Amniotic epithelial cell (primary cell): ENCODE measurements at places on chromosomes 3 and 15.

- no peak for DNase-seq
Observed at GRCh38 chr3:64240959-64241358, 15.7 kb upstream of the PRICKLE2 start.

DNA sequence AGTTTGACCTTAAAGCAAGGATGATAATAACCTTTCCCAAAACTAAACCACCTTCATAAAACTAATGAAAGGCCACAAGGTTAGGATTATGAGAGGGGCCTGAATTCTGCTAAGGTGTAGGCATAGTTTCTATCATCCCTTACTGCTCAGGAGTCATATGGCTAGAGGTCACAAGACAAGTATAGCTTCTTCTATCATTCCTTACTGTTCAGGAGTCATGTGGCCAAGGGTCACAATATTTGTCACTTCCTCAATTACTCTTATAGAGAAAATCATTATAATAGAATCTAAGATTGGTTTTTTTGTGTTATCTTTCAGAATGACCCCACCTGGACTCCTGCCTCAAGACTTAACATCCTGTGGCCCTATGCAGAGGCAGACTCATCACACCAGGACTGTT lies 36.6 kb downstream of the HERC1 start:
- no peak for DNase-seq

- no peak for DNase-seq
Observed at GRCh38 chr15:58535894-58536293, 104.1 kb downstream of the LIPC start.

- no peak for DNase-seq
Observed at GRCh38 chr3:33363113-33363800, 76.9 kb downstream of the UBP1 start.

- no peak for DNase-seq
Observed at GRCh38 chr15:56320316-56320715, 44.9 kb upstream of the TEX9 start.

- DNase-seq: no peak
Observed at GRCh38 chr3:132542577-132542976, 54.5 kb upstream of the ACKR4 start.

DNA sequence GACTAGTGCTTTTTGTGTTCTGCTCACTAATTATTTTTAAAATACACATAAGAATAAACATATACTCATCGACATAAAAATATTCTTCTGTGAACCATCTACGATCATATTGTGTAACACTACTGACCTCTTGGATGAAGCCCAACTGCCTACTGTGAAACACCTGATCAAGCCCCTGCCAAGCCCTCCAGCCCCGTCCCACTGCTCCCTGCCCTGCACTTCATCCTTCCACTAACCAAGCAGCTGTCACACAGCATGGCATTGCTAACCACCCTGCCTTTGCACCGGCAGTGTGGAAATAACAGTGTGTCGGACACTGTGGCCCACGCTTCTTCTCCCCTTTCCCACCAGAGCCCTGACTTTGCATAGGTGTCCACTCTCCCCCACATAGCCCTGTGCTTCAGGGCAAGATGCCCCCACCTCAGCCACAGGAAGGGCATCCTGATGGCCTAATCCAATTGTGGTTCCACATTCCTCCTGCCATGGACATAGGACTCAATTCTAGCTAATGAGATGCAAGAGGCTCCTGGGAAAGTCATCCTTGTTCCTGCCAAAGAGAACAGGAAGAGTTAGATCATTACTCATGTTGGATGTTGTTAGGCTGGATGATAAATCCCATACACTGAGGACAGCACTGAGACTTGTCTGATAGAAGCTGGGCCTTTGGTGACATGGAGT lies 35.0 kb upstream of the ARID3B start:
- DNase-seq: no peak

GRCh38 chr15:82132096-82132495 lies 86.3 kb upstream of the MEX3B start:
- DNase-seq: peak; percentile 27

DNA sequence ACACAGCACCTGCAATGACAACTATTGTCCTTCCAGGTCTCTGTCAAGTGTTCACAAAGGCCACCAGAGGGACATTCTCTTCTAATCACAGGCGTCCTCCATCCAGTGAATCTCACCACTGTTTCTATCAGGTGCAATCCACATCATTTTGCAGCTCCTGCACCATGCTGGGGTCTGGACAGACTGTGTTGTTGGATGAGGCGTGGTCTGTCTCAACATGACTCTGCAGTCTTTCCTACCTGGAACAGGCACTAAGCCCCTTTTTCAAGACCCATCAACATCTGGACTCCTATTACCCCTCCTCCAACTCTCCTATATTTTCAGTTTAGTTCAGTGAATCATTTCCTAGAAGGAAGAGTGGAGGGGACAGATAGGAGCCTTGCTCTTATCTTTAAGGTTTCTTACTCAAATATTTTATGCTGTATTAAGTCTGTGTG lies 31.5 kb upstream of the VEPH1 start:
- DNase-seq: no peak

DNA sequence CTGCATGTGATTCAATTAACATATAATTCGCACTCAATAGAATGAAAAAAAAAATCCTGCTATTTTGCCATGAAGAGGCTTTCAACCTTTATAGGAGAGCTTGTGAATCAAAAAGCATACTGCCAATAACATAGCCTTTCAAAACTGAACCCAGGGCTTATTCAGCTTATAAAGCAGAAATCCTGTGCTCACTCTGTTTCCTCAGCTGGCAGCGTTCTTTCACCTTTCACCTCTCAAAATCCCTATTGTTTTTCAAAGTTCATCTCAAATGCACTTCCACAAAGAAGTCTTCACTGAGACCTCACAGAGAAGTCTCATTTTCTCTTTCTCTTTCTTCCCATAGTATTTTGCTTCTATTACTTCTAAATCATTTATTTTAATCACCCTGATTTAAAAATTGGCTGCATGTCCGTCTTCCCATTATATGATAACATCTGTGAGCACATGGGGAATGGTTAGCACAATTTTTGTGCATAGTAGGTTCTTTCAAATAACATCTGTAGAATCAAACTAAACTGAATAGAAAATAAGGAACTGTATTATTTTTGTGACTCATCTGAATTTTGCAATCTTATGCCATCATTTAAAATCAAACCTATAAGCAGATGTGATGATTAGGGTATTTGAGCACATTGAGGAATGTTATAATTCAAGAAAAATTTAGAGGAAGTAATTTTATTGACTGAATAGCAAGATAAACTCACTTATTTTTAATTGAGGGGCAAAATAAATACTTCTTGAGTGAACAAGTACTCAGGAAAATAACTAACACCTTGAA lies 373.4 kb downstream of the NLGN1 start:
- no peak for DNase-seq

DNA sequence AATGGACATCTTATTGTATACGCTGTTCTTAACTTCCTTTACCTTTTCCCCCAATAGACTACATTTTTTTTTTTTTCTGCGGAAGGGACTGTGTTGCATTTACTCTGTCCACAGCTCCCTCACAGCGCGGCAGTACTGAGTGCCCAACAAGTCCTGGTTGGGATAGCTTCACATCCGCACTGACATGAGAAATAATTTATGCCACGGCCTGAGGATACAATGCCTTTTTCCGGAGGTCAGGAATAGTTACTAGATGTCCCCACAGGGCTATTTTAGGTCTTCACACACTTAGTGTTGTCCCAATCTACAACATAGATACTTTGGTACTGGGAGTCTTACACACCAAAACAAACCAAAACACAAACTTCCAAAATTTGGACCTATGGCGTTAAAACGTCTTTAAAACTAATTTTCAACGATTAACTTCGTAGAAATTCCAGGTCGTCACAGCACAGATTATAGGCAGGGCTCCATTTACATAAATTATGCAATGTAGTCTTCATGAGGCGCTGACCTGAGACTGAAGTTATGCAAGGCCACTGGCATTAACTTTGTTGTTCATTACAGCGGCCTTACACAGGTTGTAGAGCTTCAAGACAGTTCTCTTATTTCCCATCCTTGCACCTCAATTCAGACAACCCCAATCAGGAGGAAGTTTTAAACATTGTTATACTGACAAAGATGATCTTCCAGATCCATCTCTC lies 989 bp upstream of the PPIB start:
- peak; percentile 77 for DNase-seq

GRCh38 chr15:53036641-53037040 lies 246.5 kb upstream of the ONECUT1 start:
- no peak for DNase-seq

DNA sequence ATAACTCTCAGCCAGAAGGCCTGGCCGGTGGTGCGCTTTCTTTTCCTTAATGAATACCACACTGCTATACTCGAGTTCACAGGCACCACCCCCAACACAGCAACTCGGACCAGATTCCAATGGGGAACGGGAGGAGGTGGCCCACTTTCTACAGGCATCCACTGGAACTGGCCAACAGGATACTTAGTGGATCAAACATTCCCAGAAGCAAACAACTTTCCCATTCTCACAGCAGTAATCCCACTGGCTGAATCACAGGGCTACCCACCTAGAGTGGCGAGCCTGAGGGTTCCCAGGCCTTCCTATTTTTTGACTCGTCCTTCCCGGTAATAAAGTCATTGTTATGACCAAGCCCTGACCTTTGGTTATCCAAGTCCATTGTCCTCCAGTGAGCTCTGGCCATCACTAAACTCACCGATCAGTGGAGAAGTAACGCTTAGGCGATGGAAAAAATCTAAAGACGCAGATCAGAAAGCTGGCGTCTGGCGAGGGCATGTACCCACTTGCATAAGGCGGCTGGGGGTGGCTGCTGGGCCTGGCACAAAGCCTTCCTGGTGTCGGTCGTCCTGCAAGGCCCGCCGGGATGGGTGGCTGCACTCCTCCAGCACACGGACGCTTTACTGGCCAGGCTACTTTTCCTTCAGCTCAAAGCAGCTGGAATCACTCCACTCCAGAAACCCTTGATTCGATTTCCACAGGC lies 1.2 kb downstream of the EOGT start:
- DNase-seq: no peak

DNA sequence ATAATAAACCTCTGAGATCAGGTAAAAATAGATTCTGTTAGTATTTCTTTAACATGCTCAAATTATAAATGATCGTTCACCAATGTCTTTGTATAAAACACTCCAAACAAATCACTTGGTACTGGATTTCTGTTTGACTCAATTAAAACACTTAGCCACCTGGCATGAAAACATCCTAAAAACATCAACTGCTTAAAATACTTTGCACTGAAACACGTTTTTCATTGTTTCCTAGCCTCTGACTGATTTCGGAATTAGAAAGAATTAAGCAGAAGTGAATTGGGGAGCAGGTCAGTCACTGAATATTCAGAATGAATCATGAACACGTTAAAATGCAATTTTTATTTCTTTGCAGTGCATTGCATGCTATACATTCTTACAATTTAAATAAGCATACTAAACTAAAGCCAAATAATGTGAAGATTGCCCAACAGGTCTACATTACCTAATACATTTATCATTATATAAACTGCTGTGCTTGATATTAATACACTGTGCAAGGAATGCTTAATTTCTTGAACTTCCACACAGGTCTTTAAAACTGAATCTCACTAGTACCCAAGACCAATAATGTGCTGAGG lies 1.6 kb downstream of the THRB start:
- DNase-seq: no peak

DNA sequence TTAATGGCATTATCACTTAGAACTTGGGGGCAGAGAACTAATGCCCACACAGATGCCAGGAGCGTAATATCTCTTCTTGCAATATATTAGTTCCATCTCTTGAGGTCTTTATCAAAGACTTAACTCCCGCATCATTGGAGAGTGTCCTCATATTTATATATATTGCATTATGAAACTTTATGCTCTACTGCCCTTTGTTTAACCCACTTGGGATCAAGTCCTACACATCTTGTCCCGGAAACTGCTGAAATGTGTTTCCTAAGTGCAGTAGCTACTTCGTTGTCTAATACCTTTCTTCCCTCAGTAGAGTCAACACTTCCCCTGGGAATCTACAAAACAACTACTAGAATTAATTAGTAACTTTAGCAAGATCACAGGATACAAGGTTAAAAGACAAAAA lies 1029.2 kb downstream of the OTOL1 start:
- peak; percentile 87 for DNase-seq

GRCh38 chr15:38168467-38169070 lies 84.1 kb upstream of the SPRED1 start:
- DNase-seq: no peak

- DNase-seq: no peak
Observed at GRCh38 chr3:76643623-76644304, 396.1 kb upstream of the ROBO2 start.

DNA sequence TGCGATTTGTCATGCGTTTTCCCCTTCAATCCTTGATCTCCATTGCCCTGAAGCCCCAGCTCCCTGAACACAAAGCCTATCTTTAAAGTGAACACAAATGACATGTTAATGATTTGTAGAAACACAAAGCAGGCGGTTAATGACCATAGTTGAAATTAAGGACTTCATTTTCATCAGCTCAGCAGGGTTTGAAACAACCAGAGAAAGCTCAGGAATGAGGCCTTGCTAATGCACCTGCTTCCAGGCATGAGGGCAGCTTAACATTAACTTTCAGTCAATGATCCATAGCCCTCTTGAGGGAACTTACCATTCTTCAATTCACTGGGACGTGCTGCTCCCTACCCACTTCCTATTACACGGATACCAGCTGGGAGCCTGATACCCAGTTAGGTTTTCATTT lies 427.2 kb upstream of the CBLB start:
- DNase-seq: no peak

DNA sequence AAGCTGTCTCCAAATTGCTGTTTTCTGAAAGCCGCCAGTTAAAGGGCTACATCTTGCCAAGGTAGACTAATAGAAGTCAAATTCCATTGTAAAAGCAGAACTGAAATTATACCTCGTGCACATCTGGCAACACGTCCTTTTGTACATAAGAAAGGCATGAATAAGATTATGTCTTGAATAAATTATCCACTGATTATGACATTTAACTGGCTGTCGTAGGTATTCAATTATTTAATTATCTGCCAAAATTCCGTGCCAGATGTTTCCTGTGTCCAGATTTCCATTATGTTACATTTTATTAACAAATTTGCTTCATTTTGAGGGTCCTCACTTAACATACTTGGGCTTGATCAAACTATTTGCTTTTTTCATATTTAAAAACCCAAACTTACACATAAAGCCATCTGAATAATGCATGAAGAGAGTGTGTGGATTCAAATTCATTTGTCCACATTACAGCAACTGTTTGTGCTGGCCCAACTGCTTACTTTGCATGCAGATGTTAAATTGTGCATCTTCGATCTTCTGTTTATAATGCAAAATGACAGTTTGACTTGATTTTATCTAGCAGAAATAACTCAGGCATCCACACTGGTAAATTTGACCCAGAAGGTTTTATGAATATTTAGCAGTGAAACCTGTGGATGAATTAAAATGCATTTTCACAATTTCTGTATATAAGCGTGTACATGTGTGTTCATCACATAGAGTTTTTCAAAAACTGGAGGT lies 701.5 kb downstream of the ZNF385D start:
- no peak for DNase-seq

DNA sequence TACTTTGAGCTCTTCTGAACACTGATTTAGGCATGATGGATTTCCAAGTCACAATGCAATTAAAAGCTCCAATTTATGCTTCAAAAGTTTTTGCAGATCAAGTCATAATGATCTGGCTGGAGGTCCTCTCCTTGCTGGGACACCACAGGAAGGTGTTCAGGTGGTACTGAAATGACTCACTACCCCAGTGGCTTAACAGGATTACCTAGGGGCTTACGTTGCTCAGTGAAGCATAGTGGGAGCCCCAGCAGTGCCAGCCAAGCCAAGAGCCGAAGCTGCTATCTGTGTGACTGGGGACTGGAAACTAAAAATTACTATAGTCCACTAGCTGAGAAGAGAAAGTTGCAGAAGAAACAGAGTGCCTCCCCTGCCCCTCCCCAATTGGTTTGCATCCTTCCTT lies 110.1 kb upstream of the LPP start:
- no peak for DNase-seq

- DNase-seq: no peak
Observed at GRCh38 chr3:169657351-169658124, 6.0 kb downstream of the MECOM start.
